ENCODE measurements at places on chromosomes 7 and 10.

GRCh38 chr7:5484921-5485320, 61.3 kb upstream of the TNRC18 start:
- DNase-seq = no peak

DNA sequence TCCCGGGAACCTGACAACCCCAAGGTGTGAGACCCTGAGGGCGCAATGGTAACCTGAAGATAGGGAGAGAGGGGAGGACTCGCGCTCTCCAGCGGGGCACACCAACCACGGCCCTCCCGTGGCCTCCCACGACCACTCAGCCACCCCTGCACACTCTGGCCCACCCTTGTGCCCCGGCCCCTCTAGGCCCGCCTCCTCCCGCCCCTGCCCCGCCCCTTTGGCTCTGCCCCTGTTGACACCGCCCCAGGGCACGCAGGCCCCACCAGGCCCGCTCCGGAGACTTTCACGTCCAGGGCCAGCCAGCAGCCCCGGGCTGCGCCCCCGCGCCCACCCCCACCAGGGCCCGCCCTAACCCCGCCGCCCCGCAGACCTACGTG, 10.9 kb downstream of the ATG9B start:
- no peak for DNase-seq

DNA sequence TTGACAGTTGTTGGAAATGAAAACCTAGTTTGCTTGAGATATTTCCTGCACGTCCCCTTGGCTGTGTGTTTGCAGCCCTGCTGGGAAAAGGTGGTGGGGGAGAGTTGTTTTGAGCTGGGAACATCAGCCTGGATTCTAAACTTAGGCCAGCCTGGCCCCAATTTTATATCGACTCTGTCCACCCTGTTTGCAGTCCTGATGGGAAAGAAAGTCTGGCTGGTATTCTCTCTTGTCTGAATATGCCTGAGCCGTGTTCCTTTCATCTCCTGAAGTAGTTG, 178.7 kb downstream of the CCDC3 start:
- no peak for DNase-seq

DNA sequence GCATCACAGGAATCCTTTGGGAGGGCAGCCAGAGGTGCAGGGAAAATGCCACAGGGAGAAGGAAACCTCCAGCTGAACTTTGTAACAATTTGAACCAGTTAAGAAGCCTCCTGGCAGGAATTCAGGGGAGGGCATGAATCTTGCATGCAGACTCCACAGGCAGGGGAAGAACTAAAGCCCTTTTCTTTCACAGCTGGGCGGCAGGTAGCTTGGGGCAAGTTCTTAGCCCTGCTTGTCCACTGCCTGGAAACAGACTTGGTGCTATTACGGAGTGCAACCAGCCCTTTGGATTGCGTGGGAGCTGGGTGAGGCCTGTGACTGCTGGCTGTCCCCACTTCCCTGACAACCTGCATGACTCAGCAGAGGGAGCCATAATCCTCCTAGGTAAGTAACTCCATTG, 51.7 kb upstream of the ADAM12 start:
- DNase-seq = no peak

DNA sequence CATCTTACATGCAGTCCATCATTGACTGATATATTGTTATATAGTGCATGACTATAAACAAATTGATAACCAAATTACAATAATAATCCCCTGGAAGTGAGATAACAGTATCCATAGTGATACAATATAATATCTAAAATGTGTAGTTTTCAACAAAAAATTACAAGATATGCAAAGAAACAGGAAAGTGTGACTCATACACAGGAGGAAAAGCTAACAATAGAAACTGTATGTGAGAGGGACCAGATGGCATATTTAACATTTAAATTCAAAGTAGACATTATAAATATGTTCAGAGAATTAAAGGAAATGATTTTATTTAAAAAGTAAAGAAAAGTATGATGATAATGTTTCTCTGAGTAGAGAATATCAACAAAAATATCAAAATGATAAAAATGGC, 8.0 kb downstream of the OR9A2 start:
- no peak for DNase-seq

GRCh38 chr10:66336791-66337190, 589.0 kb upstream of the LRRTM3 start:
- no peak for DNase-seq

DNA sequence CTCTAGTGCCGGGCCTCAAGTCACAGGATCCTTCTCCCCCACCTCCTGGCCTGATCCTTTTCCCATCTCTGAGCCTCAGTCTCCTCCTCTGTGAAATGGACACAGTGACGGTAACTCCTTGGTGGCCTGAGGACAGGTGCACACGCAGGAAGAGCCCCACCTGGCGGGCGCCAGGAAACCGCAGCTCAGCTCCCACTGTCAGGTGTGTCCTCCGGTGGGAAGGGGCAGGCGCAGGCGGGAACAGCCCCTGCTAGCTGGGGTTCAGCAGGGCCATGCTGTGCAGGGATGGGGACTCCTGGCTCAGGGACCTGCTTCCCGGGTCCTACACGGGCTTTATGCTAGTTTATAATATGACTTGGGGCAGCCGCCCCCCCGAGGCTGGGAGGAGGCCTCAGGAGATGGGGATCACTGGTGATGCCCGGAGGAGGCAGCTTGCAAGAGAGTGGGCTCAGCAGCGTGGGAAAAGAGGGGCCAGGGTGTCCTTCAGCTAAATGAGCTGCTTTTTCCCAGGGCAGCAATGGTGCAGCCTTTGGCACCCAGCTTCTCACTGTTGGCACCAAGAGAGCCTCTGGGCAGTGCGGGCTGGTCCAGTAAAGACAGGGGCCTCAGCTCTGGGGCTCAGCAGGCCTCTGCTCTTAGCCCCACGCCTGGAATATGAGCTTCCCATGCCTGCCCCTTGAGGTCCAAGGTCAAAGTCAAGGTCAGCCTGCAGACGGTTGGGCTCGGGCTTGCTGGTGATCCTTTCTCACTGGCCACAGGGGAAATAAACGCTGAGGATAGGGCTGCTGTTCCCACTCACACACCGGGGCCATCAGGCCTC, 68.0 kb upstream of the FAM20C start:
- no peak for DNase-seq

DNA sequence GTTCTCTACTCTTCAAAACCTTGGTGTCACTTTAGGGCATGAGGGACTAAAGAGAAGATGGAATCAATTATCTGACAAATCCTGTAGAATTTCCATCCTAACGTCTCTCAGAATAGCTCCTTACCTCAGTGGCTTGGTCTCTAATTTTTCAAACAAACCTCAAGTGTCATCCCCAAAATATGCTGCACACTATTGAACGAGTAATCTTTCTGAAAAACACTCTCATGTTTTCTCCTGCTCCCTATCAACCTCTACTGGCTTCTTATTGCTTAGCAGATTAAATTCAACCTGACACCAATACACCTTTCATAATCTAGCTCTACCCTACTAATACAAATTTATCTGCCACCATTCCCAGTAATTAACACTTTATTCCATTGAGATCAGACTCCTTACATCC, 8.5 kb downstream of the CNOT4 start:
- DNase-seq = no peak

- DNase-seq = no peak
Measured at GRCh38 chr7:152336754-152337368, 98.9 kb downstream of the KMT2C start.

GRCh38 chr10:102919246-102919959, 1.3 kb downstream of the CNNM2 start:
- no peak for DNase-seq

DNA sequence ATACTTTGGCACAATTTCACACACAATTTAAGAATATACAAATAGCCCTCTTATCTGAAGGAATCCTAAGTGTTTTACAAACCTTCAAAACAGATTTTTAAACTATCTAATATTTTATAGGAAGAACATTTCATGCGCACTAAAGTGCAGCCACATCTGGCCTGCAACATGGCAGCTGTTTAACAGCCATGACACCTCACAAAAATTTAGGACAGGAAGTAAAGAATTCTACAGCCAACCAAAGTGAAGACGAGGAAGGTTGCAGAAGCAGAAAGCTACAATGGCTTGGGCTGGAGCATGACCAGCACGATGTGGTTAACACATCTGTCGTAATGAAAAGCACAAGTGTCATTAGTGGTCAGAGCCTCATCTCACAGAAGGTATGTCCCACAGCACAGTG, 238.1 kb downstream of the HPSE2 start:
- DNase-seq = no peak

GRCh38 chr10:131019696-131020095, 291.8 kb downstream of the TCERG1L start:
- DNase-seq = no peak

DNA sequence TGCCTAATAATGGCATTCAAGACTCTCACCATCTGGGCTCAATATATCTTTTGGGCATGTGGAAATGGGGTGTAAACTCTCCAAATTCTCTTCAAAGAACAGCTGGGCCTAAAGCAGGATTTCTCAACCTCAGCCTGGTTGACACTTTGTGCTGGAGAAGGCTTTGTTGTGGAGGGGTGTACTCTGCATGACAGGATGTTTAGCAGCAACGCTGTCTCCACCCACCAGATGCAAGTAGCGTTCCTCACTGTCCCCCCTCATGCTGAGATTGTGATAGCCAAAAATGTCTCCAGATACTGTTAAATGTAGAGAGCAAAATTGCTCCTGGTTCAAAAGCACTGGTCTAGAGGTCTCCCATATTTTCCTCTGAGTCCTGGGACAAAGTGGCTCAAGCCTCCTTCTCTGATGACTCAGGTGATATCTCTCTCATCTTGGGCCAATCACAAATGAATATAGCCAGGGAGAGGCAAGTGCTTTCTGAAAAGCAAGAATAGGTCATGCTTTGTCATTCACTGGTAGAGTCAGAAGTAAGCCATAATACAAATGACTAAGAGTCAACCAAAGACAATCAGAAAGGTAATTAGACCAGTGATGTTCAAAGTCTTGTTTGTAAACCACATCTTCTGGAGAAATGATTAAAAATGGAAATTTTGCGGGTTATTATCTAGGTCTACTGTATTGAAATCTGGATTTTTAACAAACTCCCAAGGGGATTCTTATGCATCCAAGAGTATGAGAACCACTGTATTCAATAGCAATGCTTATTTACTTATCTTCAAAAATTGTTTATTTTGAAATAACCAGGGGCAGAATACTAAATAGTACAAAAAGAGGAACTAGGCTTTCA, 330.8 kb downstream of the PTEN start:
- DNase-seq = no peak

GRCh38 chr10:66784770-66785169, 141.1 kb upstream of the LRRTM3 start:
- no peak for DNase-seq

DNA sequence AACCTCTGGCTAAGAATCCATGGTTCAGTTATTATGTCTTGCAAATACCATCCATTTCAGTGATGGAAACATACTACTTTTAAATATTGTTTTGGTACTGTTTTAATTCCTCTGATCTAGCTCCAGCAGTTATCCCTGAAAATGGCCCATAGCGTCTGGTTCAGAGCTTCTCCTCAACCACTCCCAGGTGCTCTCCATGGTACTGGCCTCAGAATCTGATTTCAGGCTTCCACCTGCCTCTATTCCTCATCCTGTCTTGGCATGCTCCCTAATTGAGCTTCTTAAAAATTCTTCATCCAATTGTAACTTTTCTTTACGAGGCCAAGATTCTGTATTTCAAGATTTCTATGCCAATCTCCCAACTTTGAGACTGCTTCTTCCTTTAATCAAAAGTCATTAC, 236.3 kb downstream of the HTR7 start:
- DNase-seq = no peak

- DNase-seq = no peak
Measured at GRCh38 chr10:48451969-48452878, 145.7 kb downstream of the MAPK8 start.

DNA sequence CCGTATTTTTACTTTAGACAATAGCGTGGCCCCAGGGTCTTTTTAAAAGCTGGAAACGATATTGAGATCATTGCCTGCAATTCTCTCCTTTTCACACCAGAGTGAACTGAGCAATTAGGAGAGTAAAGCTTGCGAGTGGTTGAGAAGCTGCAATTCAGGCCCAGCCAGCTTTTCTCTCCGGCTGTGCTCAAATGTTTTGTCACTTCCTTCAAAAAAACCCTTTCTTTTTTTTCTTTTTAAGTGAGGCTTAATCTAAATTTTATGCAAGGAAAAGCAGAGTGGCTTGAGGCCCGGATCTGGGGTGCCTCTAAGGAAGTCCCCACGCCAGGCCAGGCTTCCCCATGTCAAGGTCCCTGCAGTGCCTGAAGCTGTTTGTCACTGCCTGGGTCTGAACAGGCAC, 433.9 kb downstream of the GLRX3 start:
- no peak for DNase-seq

GRCh38 chr7:46756996-46757395, 824.9 kb downstream of the TNS3 start:
- DNase-seq = no peak

DNA sequence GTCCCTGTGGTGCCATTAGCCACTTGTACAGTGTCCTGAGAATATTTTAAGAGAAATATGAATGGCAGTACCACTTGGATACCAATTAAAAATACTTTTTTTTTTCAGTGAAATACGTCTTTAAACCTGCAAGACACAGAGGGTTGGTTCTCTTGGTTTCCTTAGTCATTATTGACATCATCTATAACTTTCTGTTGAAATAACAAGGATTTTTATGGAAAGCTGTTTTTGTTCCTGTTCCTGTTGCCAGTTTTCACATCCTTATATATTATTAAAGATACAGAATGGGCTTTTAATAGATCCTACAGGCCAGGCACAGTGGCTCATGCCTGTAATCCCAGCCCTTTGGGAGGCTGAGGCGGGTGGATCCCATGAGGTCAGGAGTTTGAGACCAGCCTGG, 579.9 kb downstream of the AUTS2 start:
- no peak for DNase-seq

DNA sequence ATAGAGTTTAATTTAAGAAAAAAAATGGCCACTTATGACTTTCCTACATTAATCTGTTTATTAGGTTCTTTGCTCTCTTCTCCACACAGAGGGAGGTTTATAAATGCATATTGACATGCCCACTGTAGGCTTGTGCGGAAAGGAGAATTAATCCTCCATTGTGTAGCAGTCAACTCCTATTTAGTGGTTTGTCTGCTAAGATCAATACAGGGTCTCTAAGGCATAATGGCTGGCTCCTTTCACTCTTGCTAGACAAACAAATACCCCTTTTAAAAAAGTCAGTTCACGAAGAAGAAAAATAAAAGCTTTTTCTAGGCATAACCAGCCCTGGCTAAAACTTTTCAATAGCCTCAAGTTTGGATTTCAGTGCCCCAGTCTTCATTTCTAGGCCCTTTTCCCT, 141.6 kb downstream of the TSPAN12 start:
- no peak for DNase-seq

DNA sequence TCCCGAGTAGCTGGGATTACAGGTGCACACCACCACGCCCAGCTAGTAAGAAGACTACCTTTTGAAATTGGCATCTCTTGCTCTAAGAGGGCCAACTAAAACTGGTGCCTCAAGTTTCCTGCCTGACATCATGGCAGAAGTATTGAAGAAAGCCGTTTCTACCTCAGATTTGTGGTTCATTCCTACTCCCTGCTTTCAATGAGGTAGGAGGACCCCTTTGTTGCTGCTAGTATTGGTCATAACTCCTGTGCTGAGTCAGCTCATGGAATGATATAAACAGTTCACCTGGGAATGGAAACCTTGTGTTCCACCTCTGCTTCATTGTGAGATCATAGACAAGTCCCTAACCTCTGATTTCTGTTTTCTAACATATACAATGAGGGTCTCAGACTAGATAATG, 82.8 kb downstream of the CDK6 start:
- no peak for DNase-seq

Measured in stimulated activated CD8-positive, alpha-beta memory T cell treated with anti-CD3 and anti-CD28 coated beads, Interleukin-7, amount 100 ng/mL, for 1 hour (primary cell).